ENCODE measurements at places on chromosomes 13 and 19.
A peak's percentile ranks its signal among the peaks of the same experiment; 100 is the strongest.

- DNase-seq, result no peak
Measured at GRCh38 chr19:41546386-41546789, 29.6 kb upstream of the CEACAM21 start.

DNA sequence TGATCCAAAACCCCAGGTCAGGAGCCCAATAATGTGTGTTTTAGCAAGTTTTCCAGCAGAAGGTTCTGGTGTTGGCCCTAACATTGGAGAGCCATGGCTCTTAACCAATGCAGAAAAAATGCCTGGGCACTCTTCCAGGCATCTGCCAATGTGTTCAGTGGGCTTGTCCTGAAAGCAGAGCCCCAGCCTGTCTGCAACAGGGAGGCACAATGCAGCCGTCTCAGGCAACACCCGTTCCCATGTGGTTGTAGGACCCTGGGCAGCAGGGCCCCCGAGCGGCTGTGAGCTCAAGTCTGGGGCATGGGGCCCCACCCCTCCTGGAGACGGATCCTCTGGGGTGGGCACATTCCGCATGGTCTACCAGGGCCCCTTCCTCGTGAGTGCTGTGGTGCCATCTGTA, 58.1 kb upstream of the SIAH3 start:
- DNase-seq, result no peak

DNA sequence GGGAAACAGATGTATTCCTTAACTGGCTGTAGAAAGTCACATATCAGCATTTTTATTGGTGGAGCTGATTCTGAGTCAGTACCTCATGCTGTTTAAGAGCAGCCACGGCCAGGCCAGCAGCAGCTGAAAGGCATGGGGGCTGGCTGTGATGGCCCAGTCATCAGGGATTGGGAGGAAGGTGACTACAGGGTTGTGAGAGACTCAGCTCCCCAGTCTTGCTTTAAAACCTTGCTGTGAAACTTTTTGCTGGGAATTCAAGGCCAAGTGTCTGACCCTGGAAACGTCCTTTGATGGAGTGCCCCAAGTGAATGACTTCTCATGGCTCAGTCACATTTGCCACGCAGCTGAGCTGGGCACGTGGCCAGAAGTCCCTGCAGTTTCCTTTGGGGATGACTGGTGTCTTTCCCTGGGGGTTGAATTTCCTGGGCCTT, 39.1 kb upstream of the RNF113B start:
- DNase-seq, result no peak

DNA sequence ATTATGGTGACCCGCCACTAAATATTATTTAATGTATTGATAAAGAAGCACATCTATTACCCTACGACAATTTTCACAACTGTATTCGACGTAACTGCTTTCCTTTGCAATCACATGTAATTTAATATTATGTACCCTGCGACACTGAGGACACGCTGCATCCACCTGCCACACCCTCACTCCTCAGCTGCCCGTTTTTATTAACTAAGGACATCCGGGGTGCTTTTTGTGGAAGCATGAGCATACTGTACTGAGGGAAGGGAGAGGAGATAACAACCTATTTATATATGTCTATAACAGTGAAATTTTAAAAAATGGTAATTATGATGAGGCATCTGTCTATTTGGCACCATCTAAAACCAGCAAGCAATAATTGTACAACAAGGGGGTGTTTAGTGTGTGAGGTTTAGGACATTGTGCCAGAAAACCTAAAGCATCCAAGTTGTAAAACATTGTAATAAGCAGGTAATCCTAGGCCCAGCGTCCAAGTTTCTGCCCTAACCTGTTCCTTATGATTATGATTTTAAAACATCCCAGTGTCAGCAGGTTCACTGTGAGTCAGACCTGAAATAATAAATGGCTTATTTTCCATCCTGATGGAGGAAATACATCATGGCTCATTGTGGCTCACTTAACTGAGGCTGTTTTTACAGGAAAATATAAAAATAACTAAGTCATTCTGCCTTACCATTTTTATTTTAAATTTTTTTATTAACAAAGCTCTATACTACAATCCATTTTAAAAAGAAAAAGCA, 56.3 kb downstream of the FOXO1 start:
- DNase-seq, result no peak

- no peak for DNase-seq
Measured at GRCh38 chr13:32587811-32588170, 1.5 kb downstream of the PDS5B start.

- no peak for DNase-seq
Measured at GRCh38 chr19:13722146-13722545, 42.2 kb upstream of the MRI1 start.

GRCh38 chr13:64553411-64554129, 2676.6 kb downstream of the PCDH9 start:
- no peak for DNase-seq

- DNase-seq, result peak; percentile 79
Measured at GRCh38 chr19:27793128-27793643, 1419.8 kb downstream of the UQCRFS1 start.

DNA sequence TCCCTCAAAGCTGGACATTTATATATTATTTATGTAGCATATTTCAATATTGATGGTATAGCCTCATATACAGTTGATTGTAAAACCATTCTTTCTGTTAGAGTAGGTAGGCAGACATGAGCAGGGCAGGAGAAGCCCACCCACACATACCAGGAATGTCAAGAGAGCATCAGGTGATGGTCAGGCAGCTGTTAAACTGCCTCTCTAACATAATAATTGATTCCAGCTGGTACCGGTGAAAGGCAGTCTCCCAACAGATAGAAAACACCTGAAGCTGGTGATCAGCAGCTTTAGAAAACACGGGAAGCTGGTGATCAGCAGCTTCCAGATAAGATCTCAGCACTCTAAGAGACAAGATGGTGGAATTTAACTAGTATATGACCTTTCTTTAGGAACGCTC, 132.9 kb downstream of the SLITRK6 start:
- DNase-seq, result no peak

GRCh38 chr13:25352806-25353205, 19.0 kb upstream of the ATP8A2 start:
- DNase-seq, result no peak

DNA sequence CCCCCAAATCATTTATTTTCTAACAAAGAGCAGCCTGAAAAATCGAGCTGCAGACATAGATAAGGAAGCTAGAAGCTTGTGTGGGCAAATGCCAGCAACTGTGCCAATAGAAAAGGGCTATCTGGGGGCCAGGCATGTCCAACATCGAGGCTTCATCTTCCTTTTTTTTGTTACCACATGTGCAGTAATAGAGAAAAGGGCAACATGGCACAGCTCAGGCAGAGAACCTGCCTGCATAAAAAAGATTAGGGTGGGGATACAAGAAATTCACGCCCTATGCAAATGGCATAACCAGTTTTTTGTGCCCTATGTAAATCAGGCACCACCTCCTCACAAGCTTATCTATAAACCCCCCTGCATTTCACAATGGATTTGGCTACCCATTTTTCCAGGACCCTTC, 60.4 kb upstream of the ABCC4 start:
- no peak for DNase-seq

Data from stimulated activated CD8-positive, alpha-beta memory T cell treated with anti-CD3 and anti-CD28 coated beads, Interleukin-4, amount 100 ng/mL, for 48 hours (primary cell).